B cell (primary cell): ENCODE measurements at places on chromosomes 6 and 20. TPM values are rescaled to one million over a fixed set of nuclear protein-coding genes. Genes with fewer than 3 reads are reported as not detected.

The PRND gene
- 0.03 TPM in 2 replicates for polyA plus RNA-seq

GRCh38 chr6:48743738-48744137 is 632.7 kb upstream of the PTCHD4 start:
- no peak for DNase-seq

GRCh38 chr20:29743101-29743931 is 1514.1 kb upstream of the DEFB115 start:
- no peak for DNase-seq

DNA sequence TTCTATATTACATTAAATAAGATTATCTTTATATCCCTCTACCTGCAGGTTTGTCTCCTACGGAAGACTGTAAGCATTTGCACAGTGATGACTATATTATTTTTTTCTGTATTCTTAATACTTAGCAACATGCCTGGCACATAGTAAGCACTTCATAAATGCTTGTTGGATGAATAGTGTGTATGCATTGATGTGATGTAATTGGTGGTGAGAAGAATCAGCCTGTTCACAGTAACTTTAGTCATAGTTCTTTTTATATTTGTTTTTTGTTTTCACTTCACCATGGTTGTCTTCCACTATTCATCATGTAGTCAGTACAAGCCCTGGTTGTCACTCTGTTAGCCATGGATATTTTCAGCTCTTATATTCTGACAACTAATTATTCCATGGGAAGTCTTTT is 184.0 kb upstream of the FLRT3 start:
- no peak for DNase-seq

- DNase-seq, result no peak
Measured at GRCh38 chr6:43257367-43258145, 14.3 kb downstream of the TTBK1 start.

DNA sequence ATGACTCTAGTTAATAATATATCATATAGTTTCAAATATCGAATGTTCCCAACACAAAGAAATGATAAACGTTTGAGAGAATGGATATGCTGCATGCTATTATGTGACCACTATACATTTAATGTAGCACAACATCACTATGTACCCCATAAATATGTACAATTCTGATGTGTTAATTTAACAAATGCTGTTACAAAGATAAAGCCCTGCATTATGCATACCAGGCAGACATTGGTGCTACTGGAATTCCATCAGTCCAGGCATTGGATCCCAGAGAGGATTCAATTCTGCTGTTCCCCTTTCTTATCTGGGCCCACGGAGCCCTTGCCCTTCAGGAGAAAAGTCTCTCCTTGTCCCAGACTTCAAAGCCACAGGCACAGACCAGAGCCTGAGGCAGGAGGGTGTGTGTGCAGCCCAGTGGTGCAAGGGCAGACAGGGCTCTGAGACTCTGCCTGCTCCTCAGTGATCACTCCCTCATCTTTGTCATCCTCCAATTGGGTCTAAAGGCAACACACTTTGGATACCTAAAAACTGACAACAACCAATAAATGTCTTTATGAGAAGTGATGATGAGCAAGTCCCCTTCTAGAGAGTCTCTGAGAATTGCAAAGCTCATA is 45.2 kb downstream of the PSMG4 start:
- DNase-seq, result no peak

The ARFGEF3 gene
- polyA plus RNA-seq, result not detected in 2 replicates

GRCh38 chr6:107330168-107330567 is 129.2 kb downstream of the PDSS2 start:
- peak; percentile 73 for DNase-seq

The AFDN gene
- polyA plus RNA-seq, result 6.4 and 15.4 TPM in 2 replicates

- DNase-seq, result no peak
Measured at GRCh38 chr6:49815166-49815565, 28.1 kb upstream of the PGK2 start.

- peak; percentile 14 for DNase-seq
Measured at GRCh38 chr6:154229786-154230185, 126.8 kb downstream of the IPCEF1 start.

GRCh38 chr20:62985444-62985778 is 21.4 kb downstream of the BHLHE23 start:
- DNase-seq, result no peak

The TSBP1 gene
- polyA plus RNA-seq, result not detected in 2 replicates

GRCh38 chr20:60851826-60852704 is 400.0 kb upstream of the CDH4 start:
- no peak for DNase-seq

DNA sequence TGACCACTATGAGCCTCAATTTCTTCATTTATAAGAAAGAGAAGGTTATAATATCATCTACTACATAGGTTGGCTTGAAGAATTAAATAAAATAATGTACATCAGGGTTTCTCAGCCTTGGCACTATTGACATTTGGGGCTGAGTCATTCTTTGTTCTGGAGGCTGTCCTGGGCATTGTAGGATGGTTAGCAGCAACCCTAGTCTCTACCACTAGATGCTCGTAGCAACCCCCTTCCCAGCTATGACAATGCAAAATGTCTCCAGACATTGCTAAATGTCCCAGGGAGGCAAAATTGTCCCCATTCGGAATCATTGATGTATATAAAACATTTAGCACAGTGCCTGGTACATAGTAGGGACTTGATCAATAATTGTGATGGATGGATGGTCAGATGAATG is 152.1 kb downstream of the KHDC1L start:
- no peak for DNase-seq

The CCN2 gene
- polyA plus RNA-seq, result 0.58 and 1.3 TPM in 2 replicates

DNA sequence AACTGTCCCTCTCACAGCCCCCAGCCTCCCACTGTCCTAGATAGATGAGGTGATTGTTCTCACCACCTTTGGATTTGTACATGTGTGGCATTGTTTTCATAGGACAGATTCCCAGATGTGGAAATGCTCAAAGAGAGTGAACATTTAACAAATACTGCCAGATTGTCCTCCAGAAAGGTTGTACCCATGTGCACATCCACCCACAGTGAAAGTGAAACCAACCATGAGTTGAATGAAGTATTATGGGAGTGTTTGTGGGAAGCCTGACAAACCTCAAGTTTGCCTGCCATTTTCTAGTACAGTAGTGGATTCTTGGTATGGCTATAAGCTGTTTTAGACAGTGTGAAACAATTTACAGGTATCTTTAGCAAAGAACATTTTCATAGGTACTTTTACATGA is 42.7 kb downstream of the ANKRD6 start:
- no peak for DNase-seq

The ENPP5 gene
- 0.09 and 0.13 TPM in 2 replicates for polyA plus RNA-seq

GRCh38 chr6:35497571-35498421 is 917 bp upstream of the TEAD3 start:
- peak; percentile 58 for DNase-seq

GRCh38 chr6:54140811-54141210 is 29.6 kb downstream of the MLIP start:
- no peak for DNase-seq

DNA sequence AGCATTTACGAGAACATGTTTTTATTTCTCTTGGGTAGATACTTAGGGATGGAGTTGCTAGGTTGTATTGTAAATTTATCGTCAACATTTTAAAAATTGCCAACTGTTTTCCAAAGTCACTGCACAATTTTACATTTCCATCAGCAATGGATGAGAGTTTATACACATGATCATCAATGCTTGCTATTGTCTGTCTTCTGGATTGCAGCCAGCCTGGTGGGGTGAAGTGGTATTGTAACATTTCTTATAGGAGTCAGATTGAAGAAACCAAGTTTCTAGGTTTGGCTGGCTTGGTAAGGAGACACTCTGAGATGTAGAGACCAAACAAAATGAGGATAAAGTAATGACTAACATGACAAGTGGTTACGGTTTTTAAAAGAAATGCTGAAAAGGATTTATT is 57.1 kb upstream of the HDDC2 start:
- DNase-seq, result no peak

The RBM38 gene
- 198 and 378 TPM in 2 replicates for polyA plus RNA-seq

The SLC25A27 gene
- 0.75 and 0.81 TPM in 2 replicates for polyA plus RNA-seq

The PPIL6 gene
- polyA plus RNA-seq, result 0.85 and 1.8 TPM in 2 replicates

The ENPP4 gene
- 2.9 and 3.3 TPM in 2 replicates for polyA plus RNA-seq

GRCh38 chr20:57922706-57923105 is 212.9 kb upstream of the PMEPA1 start:
- no peak for DNase-seq

The ELOVL4 gene
- not detected in 2 replicates for polyA plus RNA-seq

DNA sequence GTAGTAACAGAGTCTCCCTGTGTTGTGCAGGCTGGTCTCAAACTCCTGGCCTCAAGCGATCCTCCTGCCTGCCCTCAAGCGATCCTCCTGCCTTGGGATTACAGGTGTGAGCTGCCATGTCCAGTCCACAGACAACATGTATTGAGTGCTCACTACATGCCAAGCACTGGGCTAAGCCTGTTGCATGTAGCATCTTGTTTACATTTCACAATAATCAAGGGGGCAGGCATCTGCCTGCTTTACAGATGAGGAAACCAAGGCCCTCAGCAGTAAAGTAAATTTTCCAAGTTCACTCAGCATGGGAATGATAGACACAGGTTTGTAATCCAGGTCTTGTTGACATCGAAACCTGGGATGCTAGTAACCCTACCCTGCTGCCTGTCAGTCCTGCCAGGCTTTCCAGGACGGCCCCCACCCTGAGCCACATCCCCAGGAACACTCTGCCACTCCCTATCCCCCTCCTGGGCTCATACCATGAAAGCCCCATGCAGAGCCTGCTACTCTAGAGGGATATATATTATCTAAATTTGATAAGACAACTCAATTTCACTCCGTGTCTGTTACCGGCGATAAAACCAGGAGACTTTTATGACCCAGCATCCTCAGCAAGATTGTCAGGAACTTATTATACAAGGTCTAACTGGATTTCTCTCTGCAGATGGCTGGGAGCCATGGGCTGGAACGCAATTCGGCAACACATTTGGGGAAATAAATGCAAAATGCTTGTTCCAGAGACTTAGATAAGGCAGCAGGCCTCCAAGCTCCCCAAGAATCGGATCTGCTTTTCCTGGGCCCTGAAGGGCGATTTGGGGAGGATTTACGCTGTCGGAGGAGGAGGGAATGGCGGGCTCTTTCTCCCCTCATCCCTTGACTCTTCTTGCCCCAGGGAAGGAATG is 30.4 kb downstream of the CD40 start:
- no peak for DNase-seq

The DAAM2 gene
- not detected in 2 replicates for polyA plus RNA-seq

DNA sequence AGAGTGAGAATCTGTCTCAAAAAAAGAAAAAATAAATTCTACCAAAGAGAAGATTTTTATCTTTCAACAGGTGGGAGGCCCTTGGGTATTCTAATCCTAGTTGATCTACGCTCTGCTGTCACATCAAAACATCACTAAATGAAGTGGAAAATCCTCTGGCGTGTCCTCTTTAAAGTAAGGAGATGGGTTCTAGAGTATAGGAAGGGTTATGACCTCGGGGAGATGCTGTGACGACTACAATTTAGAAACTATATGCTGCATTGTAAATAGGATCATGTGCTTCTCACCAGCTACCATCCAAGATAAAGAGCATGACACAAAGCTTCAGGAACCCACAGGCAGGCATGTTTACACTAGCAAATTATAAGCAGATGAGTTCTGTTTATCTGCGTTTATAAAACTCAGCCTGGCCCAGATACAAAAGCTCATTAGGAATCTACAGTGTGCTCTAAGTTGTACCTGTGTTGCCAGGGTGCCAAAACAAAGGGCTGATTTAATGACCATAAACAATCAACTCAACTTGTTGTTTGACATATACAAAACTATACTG is 197.1 kb upstream of the PLN start:
- no peak for DNase-seq

- no peak for DNase-seq
Measured at GRCh38 chr6:85747666-85748065, 105.0 kb upstream of the SYNCRIP start.

GRCh38 chr6:6350696-6351095 is 30.2 kb upstream of the F13A1 start:
- DNase-seq, result no peak

The SIRPB2 gene
- polyA plus RNA-seq, result 0.51 and 0.85 TPM in 2 replicates

The MOXD1 gene
- polyA plus RNA-seq, result 1.3 and 1.5 TPM in 2 replicates

DNA sequence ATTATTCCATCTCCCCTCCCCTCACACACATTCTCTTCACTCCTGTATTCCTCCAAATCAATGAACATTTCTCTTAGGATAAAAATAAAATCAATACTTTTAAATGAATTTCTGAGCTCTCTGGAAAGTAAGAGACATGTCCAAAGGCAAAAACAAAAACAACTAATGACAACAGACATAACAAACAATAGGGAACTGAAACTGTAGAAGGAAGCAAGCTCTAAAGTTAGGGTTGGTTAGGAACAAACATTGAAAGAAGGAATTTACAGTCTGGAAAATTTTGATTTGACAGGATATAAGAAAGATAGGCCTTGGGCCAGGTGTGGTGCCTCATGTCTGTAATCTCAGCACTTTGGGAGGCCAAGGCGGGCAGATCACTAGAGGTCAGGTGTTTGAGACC is 17.5 kb upstream of the MYCT1 start:
- no peak for DNase-seq

DNA sequence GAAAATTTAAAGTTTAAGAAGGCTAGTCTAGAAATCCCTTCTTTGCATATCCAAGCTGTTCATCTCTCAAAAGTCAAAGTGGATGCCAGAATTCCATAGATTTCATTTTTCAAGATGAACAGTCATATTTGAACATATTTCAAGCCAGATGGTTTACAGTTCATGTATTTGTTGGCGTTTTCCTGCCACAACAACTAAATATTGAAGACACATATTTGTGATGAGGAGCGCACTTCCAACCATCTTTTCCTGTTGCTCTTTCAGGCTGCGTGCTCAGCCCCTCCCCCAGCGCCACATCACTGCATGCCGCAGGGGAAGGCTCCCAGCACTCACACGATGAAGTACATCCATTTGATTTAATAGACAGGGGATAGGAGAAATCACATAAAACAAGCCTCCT is 5.9 kb upstream of the NOX3 start:
- DNase-seq, result no peak

The GDAP1L1 gene
- not detected in 2 replicates for polyA plus RNA-seq

DNA sequence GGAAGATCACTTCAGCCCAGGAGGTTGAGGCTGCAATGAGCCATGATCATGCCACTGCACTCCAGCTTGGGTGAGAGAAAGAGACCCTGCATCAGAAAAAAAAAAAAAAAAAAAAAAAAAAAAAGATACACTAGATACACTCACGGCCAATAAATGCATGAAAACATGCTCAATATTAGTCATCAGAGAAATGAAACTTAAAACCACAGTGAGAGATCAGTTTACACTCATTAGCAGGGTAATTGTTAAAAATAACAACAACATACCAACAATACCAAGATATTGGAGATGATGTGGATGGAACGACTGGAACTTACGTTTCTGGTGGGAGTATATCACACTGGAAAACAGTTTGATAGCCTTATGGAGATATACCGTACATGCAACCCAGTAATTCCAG is 29.9 kb downstream of the HS3ST5 start:
- DNase-seq, result no peak
